Right kidney (tissue), 9 donors: ENCODE measurements at places on chromosomes 7 and 10.

DNA sequence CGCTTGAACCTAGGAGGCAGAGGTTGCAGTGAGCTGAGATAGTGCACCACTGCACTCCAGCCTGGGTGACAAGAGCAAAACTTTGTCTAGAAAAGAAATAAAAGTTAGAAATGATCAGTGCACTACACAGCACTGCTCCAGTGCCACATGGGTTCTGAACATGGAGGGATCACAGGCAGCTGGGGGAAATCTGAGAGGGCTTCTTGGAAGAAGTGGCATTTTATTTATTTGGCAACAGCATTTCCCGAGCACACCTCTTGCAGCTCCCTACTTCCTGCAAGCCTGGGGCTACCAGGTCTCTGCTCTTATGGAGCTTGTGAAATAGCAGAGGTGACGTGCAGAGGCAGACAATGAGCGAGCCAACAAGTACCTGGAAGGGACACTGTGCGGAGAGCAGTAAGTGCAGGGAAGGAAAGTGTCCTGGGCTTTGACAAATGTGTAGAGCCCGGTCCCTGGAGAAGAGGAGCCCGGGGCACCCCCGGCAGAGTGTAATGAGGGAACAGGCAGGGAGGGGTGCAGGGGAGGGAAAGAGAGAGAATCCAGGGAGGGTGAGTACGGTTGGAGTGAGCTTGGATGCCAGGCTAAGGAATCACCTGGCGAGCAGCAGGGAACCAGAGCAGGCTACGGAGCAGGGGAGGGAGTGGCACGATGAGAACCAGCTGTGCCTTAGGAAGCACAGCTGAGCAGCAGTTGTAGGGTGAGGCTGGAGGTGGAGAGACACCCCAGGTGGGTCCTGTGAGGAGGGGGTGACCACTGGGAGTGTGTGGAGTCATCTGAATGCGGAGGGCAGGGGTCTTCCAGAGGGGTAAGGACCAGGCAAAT, 104.6 kb upstream of the CTBP2 start:
- no peak for DNase-seq

DNA sequence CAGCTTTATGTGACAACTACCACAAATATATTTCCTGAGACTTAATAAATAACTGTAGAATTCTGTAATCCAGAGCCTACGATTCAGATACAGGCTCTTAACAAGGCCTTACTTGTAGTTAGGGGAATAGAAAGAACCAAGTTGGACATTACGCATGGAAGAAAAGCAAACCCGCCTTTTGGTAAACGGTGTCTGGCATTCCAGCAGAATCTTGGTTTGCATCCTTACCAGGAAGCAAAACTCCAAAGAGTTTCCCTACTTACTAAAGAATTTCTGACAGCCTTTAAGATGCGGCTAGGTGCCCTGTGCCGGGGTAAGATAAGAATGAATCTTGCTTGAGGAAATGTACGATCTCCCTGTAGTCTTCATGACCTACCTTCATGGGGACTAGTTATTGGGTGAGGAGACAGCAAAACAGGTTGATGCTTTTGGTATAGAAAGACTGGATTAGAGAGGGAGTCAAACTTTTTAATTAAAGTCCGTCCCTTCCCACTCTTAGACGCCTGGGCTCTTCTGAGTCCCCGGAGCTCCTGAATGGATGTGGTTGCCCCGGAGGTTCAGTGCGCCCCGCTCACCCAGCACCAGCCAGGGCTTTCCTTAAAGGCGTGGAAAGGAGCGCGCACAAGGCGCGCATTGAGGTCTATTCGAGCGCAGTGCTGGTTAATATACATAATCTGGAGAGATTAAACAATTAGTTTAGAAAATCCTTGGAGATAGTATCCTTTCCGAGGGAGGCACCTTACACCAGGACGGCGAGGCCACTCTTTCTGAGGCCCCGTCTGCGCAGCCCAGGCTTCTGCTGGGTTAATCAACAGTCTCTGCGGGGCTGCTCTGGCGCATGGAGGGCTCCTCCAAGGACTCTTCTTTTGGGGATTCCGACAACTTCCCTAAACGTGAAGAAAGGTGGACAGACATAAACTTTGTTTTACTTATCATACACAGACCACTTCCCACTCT, 11.5 kb downstream of the PTF1A start:
- DNase-seq = no peak

DNA sequence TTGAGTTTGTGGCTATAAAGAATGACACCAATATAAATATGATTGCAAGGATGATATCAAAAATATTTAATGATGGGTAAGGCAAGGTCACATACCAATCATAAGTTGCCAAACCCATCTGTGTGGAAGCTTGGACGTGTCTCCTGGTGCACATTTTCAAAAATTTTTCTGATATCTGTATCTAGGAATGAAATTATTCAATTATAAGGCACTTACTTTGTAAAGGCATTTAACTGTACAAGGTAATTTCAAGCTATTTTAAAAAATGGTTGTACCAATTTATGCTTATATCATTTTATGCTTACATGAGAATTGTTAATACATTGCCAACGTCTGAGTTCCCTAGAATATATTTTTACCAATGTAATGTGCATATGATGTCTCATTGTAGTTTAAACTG, 306.4 kb upstream of the CACNA2D1 start:
- no peak for DNase-seq

GRCh38 chr7:50676740-50677637, 105.7 kb downstream of the GRB10 start:
- no peak for DNase-seq

DNA sequence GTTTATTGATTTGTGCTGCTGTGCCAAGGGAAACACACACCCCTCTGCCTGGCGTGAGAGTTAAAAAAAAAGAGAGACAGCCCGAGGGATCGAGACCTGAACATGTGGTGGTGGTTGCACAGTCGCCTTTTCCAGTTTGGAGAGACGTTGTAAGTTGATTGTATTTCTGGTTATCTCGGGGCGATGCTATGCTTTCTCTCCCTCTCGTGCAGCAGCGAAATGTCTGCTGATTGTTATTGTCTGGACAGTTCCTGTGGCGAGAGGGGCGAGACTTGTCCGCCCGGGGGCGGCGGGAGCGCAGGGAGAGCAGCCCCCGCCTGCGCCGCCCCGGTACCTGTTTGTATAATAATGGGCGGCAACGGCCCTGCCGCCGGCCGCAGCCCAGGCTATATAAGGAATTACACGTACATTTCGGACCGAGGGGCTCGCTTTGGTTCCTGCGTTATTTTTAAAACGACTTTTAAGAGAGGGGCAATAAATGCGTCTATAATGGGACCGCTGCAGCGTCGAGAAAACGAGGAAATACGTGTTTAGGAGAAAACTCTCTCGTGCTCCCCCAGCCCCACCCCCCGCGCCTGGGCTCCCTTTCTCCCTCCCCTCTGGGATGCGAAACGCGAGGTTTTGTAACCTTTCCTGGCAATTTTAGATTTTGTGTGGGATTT, 1.7 kb downstream of the ZEB1 start:
- peak; percentile 82 for DNase-seq

GRCh38 chr10:44660271-44660670, 250.9 kb upstream of the TMEM72 start:
- DNase-seq = no peak

GRCh38 chr7:9082203-9082602, 648.8 kb downstream of the NXPH1 start:
- no peak for DNase-seq

GRCh38 chr7:564176-564865, 44.7 kb upstream of the PDGFA start:
- no peak for DNase-seq

DNA sequence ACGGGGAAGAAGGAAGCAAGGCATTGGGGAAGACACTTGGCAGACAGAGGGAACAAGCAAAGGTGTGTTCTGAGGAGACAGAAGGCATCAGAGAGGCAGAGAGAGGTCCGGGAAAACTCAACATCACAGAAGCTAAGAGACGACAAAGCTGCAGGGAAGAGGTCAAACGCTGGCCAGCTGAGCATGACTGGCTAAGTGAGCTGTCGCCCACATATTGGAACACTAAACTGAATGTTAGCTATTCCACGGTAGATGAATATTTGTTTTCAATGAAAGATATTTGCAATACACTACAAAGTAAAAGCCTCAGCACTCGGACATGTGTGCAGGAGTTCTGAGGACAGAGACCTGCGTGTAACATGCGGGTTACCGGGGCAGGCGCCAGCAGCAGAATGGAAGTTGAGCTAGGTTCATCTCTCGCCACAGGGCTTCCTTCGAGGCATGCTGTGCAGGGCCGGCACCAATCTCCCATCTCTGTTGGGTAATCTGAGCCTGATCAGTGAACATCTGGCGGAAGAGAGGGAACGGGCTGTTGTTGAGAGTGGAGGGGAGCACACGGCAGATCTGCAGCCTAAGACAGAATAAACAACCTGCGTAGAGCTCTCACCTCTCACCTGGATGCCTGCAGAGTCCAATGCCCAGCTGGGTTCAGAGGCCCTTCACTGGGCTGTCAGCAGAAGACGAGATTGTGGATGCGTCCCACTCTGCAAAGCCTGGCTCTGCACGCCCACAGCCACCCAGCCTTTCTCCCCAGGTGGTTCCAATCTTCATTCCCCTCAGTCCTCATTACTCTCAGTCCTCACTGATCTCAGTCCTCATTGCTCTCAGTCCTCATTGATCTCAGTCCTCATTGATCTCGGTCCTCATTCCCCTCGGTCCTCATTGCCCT, 35.9 kb downstream of the INSIG1 start:
- DNase-seq = no peak

- no peak for DNase-seq
These were observed 114.5 kb upstream of the INHBA start for GRCh38 chr7:41817386-41817785.

GRCh38 chr10:105192861-105193260, 551.8 kb downstream of the SORCS3 start:
- DNase-seq = no peak

DNA sequence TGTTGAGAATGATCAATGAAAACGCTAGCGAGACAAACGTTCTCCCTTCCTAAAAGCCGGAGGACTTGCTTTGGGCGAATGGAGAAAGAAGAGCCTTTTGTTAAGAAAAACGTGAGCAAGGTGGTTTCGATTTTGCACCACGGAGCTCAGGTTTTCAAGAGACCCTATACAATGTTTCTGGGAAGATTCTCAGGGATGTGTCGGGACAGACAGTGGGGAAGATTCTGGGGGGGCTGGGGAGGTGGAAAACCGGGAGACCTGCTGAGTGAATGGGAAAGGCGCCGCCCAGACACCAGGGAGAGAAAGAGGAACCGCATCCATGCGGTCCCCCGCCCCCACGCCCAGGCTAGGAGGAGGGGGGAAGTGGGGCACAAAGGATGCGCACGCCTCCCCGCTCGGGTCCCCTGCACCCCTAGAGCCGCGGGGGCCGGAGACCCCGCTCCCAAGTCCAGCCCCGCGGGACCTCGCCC, 745 bp downstream of the YWHAG start:
- no peak for DNase-seq

DNA sequence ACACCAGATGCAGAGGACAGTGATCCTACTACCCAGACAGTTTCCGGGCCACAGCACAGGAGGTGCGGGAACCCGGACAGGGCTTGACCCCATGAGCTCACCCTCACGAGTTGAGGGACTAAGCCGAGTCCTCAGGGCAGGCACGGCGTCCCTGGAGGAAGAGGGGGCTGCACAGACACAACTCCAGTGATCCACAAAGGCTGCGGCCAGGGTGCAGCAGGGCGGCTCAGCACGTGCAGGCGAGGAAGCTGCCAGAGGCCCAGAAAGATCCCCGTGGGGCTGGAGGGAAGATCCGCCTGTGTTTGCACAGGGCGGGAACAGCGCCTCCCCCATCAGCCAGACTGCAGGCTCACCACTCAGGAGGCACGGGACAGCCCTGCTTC, 45.9 kb upstream of the TMEM72 start:
- no peak for DNase-seq

GRCh38 chr10:80421050-80421706, 12.8 kb downstream of the PRXL2A start:
- no peak for DNase-seq

DNA sequence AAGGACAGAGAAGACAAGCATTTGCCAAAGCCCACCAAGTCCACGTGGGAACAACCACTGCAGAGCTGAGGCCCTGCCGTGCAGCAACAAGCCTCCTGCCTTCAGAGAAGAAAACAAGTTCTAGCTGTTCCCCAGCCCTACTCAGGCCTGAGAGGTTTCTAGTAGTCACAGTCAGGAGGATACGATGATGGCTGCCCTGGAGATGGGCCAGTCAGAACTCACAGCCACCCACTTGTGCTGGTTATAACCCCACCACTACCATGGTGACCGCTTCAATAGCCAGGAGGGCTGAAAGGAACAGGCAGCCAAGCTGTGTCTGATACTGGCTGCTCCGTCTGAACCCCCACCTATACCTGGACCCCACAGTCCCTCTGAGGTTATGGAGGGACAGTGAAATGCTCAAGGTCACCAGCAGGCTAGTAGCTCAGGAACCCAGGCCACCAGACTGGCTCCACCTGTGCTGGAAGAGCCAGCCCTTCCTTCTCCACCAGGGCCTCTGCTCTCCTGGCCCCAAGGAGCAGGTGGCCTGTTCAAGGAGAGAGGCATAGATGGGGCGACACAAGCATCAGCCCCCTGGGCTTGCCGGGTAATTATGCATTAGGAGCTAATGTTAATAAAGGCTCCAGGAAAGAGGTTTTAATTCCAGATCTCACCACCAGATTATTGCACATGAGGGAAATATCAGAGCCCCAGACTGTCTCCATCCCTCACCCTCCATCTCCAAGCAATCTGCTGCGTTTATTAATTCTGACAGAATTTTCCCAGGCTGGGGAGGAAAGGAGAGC, 125.8 kb upstream of the PCBD1 start:
- no peak for DNase-seq
